NCI-H345 (cell line): ENCODE measurements at places on chromosomes 7 and 10.

- DNase-seq: no peak
Observed at GRCh38 chr10:132096223-132096622, 30.5 kb downstream of the JAKMIP3 start.

DNA sequence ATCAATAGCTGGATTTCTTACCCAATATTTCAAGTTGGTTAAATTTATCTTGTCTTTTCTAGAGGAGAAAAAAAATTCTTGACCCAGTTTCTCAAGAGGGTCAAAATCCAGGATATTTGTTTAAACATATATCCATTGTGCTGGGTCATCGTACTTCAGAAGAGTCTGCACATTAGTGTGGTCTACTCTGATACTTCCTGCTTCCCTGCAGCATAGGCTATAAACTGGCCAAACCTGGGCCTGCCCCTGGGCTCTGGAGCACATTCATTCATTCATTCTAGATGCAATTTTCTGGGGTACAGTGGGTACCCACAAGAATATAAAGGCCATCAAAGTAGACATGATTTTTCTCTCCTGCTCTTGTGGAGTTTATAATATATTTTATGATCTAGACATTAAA, 142.1 kb upstream of the WNT16 start:
- no peak for DNase-seq

GRCh38 chr10:43452356-43452914, 15.5 kb downstream of the ZNF487 start:
- no peak for DNase-seq

GRCh38 chr10:79387466-79387973, 40.3 kb downstream of the PPIF start:
- no peak for DNase-seq

- DNase-seq: no peak
Observed at GRCh38 chr7:77537136-77537777, at the start of gene PTPN12. PTPN12 (plus strand) TSS chr7:77537295; CDS start chr7:77537547, 252 bp downstream.

DNA sequence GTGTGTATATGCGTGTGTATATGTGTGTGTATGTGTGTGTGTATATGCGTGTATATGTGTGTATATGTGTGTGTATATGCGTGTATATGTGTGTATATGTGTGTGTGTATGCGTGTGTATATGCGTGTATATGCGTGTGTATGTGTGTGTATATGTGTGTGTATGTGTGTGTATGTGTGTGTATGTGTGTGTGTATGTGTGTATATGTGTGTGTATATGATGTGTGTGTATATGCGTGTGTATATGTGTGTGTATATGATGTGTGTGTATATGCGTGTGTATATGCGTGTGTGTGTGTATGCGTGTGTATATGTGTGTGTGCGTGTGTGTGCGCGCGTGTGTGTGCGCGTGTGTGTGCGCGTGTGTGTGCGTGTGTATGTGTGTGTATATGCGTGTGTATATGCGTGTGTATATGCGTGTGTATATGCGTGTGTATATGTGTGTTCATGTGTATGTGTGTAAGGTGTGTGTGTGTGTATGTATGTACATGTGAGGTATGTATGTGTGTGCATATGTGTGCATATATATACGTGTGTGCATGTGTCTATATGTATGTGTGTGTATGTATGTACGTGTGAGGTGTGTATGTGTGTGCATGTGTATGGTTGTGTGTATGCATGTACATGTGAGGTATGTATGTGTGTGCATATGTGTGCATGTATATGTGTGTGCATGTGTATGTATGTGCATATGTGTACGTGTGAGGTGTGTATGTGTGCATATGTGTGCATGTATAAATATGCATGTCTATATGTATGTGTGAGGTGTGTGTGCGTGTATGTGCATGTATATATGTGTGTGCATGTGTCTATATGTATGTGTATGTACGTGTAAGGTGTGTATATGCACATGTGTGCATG, 6.0 kb downstream of the UCN3 start:
- DNase-seq: no peak

- no peak for DNase-seq
Observed at GRCh38 chr10:4174197-4174596, 389.2 kb upstream of the KLF6 start.

DNA sequence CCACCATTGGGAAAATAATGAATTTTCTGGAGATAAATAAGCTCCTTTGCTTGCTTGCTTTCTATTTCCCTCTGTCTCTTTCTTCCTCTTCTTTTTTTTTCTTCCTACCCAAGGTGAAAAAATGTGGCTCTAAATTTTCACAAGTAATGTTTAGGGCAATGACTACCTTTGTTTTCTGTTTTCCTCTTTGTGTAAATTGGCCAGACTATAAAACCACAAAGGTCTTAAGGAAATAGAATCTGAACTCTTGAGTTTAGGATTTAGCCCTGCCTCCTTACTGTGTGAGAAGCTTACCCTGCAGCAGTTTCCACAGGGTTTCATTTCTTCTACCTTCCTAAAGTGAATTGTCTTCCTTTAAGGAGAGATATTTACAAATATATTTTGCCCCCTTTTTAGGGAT, 330.4 kb downstream of the ARL4A start:
- DNase-seq: no peak

- no peak for DNase-seq
Observed at GRCh38 chr10:6729861-6730344, 149.8 kb upstream of the PRKCQ start.

DNA sequence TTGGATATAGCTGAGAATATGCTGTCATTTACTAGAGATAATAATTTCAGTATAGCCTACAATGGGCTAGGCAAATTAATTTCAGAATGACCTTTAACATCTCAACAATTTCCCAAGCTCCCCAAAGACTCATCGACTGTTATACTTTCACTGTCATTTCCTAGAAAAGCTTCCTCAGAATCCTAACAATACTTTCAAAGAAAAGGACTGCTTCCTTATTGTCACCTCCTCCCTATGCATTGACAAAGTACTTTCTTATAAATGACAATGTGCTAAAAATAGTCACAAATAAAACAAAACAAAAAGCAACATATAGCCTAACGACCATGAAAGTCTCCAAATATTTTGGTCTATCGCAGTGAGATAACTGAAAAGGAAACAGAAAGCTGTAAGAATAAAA, 272.6 kb downstream of the ELMO1 start:
- DNase-seq: no peak

DNA sequence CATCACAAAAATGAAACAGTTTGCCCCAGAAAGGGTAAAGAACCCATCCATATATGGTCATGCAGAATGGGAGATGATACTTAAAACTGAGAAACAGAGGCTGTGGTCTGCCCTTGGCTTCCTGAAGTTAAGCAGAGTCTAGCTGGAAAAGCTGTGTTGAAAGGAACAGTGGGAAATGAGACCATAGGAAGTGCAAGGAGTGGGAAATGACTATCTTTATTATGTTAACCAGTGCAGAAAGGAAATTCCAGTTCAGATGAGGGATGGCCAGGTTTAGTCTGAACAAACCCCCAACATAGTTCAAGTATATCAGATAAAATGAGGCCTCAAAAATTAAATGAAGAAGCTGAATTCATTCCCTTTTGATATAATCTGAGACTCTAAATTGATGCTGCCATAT, 112.2 kb upstream of the TARP start:
- DNase-seq: no peak

GRCh38 chr10:117684046-117684610, 141.6 kb downstream of the EMX2 start:
- DNase-seq: no peak

- DNase-seq: no peak
Observed at GRCh38 chr7:127413326-127413725, 20.8 kb upstream of the ZNF800 start.
